Breast epithelium (tissue), 4 donors: ENCODE measurements at places on chromosomes 3 and 15. TPM values are rescaled to one million over a fixed set of nuclear protein-coding genes. Genes with fewer than 3 reads are reported as not detected.

- no peak for DNase-seq
Measured at GRCh38 chr3:38519651-38520050, 23.5 kb downstream of the EXOG start.

PSTPIP1 gene
- total RNA-seq: 3.9 TPM

UQCC5 gene
- total RNA-seq: 1.3 TPM

DNA sequence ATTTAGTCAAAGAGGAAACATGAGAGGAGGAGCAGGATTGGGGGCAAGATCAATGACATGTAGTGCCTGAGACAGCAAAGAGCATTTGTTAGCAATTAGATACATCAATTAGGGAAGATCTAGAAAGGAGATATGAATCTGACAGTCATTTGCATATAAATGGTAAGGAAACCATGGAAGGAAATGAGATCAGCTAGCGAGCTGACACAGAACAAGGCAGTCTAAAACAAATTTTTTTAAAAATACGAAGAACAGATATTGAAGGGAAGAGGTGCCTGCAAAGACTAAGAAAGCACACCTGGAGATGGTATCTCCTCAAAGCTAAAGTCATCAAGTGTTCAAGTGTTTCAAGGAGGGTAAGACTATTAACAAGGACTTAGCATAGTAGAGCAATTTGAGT lies 4.6 kb downstream of the EPM2AIP1 start:
- DNase-seq: no peak

ST3GAL6 gene
- total RNA-seq: 16.1 TPM
